ENCODE measurements at places on chromosomes 1 and 21. TPM values are rescaled to one million over a fixed set of nuclear protein-coding genes. Genes with fewer than 3 reads are reported as not detected.

Gene CDKN2C
- total RNA-seq = 3.3 TPM

Gene ARHGAP30
- 248 TPM for total RNA-seq

Gene ACOT11
- 1.2 TPM for total RNA-seq

Gene PTCH2
- 1.1 TPM for total RNA-seq

Gene LCE3E
- total RNA-seq = not detected

Gene CHD5
- 0.24 TPM for total RNA-seq

Gene CDC42BPA
- 0.78 TPM for total RNA-seq

Gene NBPF20
- total RNA-seq = 1.0 TPM

Gene LEMD1
- not detected for total RNA-seq

Gene AP4B1
- 50.8 TPM for total RNA-seq

DNA sequence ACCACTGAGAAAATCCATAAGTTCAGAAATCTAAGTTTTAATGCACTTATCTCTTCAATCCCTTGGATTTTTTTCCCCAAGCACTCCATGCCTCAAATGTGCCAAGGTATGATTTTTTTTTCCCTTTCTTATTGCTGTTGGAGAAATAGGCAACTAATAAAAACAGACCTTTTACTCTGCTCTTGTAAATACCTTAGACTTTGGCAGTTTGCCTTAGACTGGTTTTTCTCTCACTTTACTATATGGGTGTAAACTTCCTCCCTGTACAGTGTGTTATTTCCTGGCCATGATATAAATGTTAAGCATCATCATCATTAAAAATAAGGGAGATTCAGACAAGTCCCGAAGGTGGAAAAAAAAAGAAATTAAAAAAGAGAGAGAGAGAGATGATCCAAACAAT, 65.7 kb downstream of the LRRC8C start:
- peaks cover 67% of the 10 kb centered on the region for H3K4me1 ChIP-seq
- no peaks in the 10 kb centered on the region for H3K27me3 ChIP-seq
- DNase-seq = no peak
- peak overlapping the region; percentile 15 for H3K4me3 ChIP-seq
- H3K27ac ChIP-seq = peak overlapping the region; percentile 34
- peaks cover 7% of the 10 kb centered on the region for H3K36me3 ChIP-seq

DNA sequence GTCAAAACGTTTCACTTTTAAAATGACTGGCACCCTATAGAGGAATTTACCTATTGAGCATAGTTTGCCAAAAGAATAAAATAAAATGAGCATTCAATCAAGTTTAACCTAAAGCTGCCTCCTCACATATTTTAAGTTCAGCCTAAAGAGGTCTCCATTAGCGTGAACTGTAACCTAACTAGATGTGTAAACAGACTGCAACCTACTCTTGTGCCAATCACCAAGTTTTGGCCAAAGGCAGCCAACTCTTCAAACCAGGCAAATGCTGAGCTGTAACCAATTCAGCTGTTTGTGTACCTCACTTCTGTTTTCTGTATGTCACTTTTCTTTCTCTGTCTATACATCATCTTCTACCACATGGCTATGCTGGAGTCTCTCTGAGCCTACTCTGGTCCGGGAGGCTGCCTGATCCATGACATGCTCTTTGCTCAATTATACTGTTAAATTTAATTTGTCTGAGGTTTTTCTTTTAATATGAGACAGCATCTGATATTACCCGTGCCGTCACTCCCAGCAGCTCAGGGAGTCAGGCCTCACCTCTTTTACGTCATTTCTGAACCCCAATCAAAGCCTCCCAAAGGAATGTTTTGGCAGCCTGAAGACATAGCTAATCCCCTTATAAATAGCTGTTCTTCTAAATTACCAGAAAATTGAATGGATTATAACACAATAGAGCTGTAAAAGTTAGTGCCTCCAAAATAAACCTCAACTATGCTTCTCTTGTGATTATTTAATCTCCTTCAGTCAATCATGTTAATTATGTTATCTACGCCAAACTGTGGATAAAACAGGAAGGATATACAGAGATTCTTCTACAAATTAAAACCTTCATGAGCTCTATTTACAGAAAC, 81.0 kb upstream of the NR5A2 start:
- no peak overlapping the region for H3K27ac ChIP-seq
- no peaks in the 10 kb centered on the region for H3K4me1 ChIP-seq
- no peaks in the 10 kb centered on the region for H3K36me3 ChIP-seq
- no peak overlapping the region for H3K4me3 ChIP-seq
- DNase-seq = no peak
- H3K27me3 ChIP-seq = no peaks in the 10 kb centered on the region

DNA sequence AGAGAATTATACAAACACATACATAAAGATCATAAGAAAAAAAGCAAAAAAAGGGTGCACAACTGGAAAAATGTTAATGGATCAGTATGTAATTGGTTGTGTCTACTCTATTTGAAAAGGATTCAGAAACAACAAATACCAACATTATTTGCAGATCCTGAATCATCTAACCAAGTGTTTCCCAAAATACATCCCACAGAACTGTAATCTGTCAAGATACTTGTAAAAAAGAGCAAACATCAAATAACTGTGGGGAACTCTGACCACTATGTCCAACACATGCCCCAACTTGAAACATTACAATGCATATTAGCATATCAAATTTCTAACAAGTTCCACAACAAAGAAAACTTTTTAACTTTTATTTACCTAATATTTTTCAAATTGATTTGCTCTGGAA, 22.6 kb downstream of the ANKRD13C start:
- no peaks in the 10 kb centered on the region for H3K27me3 ChIP-seq
- no peak overlapping the region for H3K27ac ChIP-seq
- no peak for DNase-seq
- no peaks in the 10 kb centered on the region for H3K4me1 ChIP-seq
- H3K36me3 ChIP-seq = no peaks in the 10 kb centered on the region
- H3K4me3 ChIP-seq = no peak overlapping the region

GRCh38 chr21:41914965-41915364, 35.8 kb upstream of the PRDM15 start:
- H3K27me3 ChIP-seq = no peaks in the 10 kb centered on the region
- no peaks in the 10 kb centered on the region for H3K36me3 ChIP-seq
- no peak for DNase-seq

GRCh38 chr1:55781944-55782482, 566.8 kb upstream of the USP24 start:
- H3K4me1 ChIP-seq = no peaks in the 10 kb centered on the region
- H3K27ac ChIP-seq = no peak overlapping the region
- H3K27me3 ChIP-seq = no peaks in the 10 kb centered on the region
- H3K36me3 ChIP-seq = no peaks in the 10 kb centered on the region
- no peak for DNase-seq

DNA sequence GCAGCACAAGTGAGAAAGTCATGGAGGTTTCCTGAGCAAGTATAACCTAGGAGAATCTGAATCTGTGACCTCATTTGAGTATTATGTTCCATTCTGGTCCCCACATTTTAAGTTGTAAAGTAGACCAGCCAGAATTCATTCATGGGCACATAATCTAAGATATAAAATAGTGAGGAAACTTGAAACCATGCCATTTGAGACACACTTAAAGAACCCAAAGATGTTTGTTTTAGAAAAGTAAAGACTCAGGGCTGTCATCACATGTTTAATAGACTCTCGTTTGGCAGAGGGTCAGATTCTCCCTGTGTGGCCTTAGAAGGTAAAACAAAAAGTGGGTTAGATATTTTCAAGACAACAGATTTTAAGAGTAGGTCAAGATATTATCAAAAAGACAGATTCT, 6.4 kb downstream of the SZT2 start:
- H3K27me3 ChIP-seq = no peaks in the 10 kb centered on the region
- no peaks in the 10 kb centered on the region for H3K36me3 ChIP-seq

- DNase-seq = no peak
- H3K27me3 ChIP-seq = no peaks in the 10 kb centered on the region
- H3K4me1 ChIP-seq = no peaks in the 10 kb centered on the region
- H3K27ac ChIP-seq = no peak overlapping the region
- no peak overlapping the region for H3K4me3 ChIP-seq
- no peaks in the 10 kb centered on the region for H3K36me3 ChIP-seq
Measured at GRCh38 chr1:221760911-221761310, 19.0 kb upstream of the DUSP10 start.

- no peak for DNase-seq
- no peak overlapping the region for H3K27ac ChIP-seq
- H3K36me3 ChIP-seq = no peaks in the 10 kb centered on the region
- H3K27me3 ChIP-seq = no peaks in the 10 kb centered on the region
- H3K4me3 ChIP-seq = no peak overlapping the region
Measured at GRCh38 chr1:159964144-159964543, 10.1 kb upstream of the SLAMF9 start.

DNA sequence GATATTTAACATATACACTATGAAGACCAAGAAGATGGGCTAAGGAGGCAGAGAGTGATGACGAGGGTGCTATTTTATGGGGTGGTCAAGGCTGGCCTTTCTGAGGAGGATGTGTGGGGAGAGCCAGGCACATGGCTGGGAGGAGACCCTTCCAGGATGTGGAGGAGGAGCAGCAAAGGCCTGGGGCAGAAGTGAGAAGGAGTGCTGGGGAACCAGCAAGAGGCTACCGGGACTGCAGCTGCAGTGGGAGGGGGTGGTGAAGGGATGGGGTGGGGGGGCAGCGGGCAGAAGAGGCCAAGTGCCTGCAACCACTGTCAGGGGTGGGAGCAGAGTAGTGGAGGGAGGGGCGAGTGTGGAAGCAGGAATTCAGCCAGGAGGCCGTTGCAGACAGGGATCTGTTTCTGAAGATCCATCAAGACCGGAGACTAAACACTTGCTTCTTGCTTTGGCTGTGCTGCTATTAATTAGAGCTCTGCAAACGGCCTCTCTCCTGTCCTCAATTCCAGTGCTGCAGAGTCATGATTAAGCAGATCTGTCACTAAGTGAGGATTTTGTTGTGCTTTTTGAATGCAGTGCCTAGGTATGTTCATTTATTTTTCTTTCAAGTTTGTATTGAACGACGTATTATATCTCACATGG, 89.9 kb downstream of the IER5 start:
- H3K36me3 ChIP-seq = no peaks in the 10 kb centered on the region
- H3K27ac ChIP-seq = no peak overlapping the region
- no peak overlapping the region for H3K4me3 ChIP-seq
- H3K27me3 ChIP-seq = no peaks in the 10 kb centered on the region
- peaks cover 15% of the 10 kb centered on the region for H3K4me1 ChIP-seq

DNA sequence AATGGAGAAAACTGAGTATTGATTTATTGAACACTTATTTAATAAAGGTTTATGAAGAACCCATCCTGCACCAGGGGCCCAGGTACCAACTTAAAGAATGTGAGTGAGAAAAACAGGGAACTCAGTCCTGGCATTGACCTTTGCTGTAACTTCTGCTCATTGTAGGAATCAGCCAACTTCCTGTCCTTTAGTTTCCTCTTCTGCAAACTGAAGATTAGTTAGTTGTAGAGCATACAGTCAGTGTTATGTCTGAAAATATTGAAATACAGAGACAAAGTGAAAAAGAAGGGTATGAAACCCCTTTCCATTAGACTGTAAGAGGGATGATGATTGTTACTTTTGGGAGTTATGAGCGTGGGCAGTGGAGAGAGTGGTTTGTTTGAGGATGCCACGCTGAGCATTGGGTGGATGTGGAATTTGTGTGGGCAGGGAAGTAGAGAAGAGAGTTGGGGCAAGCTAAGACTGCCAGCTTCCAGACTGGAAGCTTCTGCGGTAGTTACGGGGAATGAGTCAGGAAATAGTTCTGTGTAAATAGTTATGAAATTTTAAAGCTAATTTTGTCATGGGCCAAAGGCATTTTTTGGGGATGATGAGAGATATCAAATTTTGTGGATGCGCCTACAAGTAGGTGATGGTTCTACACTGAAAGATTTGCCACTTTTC, 89.2 kb downstream of the GPR88 start:
- no peak for DNase-seq
- no peaks in the 10 kb centered on the region for H3K4me1 ChIP-seq

GRCh38 chr1:206021626-206022365, 1.9 kb downstream of the CTSE start:
- no peaks in the 10 kb centered on the region for H3K36me3 ChIP-seq
- DNase-seq = no peak
- no peak overlapping the region for H3K4me3 ChIP-seq
- H3K27me3 ChIP-seq = no peaks in the 10 kb centered on the region

DNA sequence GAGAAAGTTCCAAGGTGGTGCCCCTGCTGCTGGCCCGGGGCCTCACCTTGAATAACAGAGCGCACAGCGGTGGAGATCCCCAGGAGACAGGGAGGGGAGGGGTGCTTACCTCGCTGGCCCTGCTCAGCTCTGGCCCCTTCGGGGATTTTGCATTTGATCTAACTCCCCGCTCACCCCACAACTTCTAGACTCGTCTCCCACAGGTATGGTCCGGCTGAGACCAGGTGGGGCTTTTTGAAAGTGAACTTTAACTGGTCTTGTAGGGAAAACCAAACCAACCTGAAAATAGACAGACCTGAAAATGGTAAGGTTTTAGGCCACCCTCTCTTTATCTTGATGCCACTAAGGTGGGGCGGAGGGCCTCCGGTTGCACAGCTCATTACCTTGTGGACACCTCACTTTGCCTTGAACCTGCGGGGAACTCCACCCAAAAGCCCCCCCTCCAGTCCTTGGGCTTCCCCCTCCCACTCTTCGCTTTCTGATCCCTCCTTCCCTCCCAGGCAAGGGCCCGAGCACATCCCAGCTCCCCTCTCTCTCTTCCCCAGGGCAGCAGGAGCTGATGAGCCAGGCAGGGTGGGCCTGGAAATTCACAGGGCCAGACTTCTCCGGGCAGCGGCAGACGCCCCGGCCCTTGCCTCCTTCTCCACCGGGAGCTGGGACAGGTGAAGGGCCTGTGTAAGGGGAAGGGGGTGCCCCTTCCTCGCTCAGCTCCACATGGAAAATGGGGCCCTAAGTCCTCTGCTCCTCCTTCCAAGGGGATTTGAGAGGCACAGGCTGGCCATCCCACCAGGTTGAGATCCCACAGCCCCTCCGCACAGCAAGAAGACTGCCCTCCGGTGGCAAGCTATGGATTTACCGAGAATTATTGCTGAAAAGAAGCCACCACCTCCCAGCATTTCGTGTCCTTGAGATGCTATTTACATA, 16.1 kb downstream of the TNFRSF8 start:
- peaks cover 8% of the 10 kb centered on the region for H3K4me1 ChIP-seq
- H3K27me3 ChIP-seq = no peaks in the 10 kb centered on the region
- H3K36me3 ChIP-seq = no peaks in the 10 kb centered on the region
- DNase-seq = no peak
- no peak overlapping the region for H3K27ac ChIP-seq

DNA sequence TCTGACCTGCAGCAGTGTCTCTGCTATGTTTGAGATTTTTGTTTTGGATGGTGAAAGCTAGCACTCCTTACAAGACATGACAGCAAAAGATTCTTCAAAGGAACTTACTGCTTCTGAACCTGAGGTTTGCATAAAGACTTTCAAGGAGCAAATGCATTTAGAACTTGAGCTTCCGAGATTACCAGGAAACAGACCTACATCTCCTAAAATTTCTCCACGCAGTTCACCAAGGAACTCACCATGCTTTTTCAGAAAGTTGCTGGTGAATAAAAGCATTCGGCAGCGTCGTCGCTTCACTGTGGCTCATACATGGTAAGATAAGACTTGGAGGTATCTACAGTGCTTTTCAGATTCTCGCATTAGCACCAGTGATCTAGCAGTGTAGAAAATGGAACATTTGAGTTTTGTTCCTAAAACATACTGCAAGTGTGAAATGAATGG, 200.2 kb downstream of the PDE4B start:
- H3K4me1 ChIP-seq = no peaks in the 10 kb centered on the region
- no peaks in the 10 kb centered on the region for H3K27me3 ChIP-seq
- H3K36me3 ChIP-seq = no peaks in the 10 kb centered on the region

GRCh38 chr1:184941410-184941733, 32.9 kb downstream of the NIBAN1 start:
- H3K4me1 ChIP-seq = no peaks in the 10 kb centered on the region
- no peak for DNase-seq
- H3K4me3 ChIP-seq = no peak overlapping the region
- H3K27me3 ChIP-seq = no peaks in the 10 kb centered on the region
- H3K36me3 ChIP-seq = no peaks in the 10 kb centered on the region
- no peak overlapping the region for H3K27ac ChIP-seq

- no peak overlapping the region for H3K4me3 ChIP-seq
- H3K27ac ChIP-seq = no peak overlapping the region
- no peak for DNase-seq
- no peaks in the 10 kb centered on the region for H3K36me3 ChIP-seq
- no peaks in the 10 kb centered on the region for H3K4me1 ChIP-seq
Measured at GRCh38 chr1:115982400-115982799, 6.1 kb downstream of the SLC22A15 start.

Measured in naive thymus-derived CD4-positive, alpha-beta T cell (primary cell).